ENCODE measurements at places on chromosomes 1 and 21.

DNA sequence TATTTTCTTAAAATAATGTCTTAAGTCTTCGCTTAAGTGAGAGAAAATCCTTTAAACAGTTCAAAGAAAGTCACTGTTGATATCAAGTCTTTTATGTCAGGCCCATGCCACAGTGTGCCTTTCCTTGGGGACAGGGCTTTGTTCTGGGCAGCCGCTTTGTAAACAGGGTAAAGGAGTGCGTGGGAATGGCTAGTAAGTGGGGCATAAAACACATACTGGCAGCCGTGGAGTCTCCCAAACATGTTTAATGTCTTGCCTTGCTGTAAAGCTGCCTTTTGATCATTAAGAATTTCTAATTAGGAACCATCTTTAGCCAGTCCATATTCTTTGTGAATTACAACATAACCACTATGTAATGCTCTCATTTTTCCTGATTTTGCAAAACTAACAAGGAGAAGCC lies 99.7 kb downstream of the PHTF1 start:
- DNase-seq: no peak

GRCh38 chr1:237050185-237050584 lies 8.2 kb downstream of the RYR2 start:
- no peak for DNase-seq

DNA sequence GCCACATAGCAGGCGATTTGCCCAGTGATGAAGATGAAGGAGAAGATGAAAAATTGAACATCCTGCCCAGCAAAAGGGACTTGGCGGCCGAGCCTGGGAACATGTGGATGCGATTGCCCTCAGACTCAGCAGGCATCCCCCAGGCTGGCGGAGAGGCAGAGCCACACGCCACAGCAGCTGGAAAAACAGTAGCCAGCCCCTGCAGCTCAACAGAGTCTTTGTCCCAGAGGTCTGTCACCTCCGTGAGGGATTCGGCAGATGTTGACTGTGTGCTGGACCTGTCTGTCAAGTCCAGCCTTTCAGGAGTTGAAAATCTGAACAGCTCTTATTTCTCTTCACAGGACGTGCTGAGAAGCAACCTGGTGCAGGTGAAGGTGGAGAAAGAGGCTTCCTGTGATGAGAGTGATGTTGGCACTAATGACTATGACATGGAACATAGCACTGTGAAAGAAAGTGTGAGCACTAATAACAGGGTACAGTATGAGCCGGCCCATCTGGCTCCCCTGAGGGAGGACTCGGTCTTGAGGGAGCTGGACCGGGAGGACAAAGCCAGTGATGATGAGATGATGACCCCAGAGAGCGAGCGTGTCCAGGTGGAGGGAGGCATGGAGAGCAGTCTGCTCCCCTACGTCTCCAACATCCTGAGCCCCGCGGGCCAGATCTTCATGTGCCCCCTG lies 3.3 kb downstream of the ZBTB18 start:
- no peak for DNase-seq

DNA sequence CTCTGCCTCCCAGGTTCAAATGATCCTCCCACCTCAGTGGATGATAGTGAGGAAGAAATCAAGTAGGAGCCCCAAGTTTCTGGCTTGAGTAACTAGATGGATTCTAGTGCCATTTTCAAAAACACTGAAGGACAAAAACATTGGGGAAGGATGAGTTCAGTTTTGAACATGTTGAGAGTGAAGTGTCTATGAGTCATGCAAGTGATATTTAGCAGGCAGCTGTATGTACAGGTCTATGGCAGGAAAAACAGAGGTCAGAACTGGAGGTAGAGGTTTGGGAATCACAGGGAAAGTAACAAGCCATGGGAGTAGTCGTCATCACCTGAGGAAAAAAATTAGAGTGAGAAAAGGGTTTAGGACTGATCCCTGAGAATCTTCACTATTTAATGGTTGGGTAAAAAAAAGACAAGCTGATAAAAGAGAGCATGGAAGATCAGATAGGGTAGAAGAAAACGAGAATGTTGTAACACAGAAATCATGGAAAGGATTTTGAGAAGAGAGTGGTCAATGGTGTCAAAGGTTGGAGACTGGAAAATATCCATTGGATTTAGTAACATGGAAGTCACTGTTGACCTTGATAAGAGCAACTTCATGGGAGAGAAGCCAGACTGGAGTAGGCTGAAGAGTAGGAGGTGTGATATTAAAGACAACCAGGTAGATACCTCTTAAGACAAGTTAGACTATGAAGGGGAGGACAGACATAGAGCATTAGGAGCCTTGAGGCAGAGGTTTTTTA lies 53.1 kb downstream of the DIPK1A start:
- DNase-seq: no peak

DNA sequence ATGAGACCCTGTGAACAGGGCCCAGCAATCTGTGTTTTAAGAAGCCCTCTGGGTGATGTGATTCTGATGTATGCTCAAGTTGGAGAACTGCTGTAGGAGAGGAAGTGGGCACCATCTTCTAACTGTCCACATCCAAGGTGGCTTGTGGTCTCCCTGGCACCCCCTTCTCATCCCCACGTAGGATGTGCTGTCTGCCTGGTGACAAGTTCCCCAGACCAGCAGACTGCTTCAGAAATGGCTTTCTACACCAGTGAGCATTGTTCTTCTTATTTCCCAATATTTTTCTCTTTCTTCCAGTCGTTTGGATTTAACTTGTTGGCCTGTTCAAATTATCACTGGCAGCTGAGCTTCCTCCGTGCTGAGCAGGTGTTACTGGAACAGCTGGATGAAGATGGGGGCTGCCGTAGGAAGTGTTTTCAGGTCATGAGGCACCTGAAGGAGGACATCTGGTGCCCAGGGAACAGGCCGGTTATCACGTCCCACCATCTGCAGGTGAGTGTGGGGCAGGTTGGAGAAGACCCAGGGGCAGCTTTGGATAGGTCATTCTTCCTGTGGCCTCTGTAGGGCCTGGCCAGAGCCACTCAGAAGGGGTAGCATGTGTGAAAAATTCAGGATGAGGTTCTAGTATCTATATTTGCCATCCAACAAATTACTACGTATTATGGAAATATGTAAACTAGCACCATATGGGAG lies 16.8 kb downstream of the MAB21L3 start:
- DNase-seq: no peak

DNA sequence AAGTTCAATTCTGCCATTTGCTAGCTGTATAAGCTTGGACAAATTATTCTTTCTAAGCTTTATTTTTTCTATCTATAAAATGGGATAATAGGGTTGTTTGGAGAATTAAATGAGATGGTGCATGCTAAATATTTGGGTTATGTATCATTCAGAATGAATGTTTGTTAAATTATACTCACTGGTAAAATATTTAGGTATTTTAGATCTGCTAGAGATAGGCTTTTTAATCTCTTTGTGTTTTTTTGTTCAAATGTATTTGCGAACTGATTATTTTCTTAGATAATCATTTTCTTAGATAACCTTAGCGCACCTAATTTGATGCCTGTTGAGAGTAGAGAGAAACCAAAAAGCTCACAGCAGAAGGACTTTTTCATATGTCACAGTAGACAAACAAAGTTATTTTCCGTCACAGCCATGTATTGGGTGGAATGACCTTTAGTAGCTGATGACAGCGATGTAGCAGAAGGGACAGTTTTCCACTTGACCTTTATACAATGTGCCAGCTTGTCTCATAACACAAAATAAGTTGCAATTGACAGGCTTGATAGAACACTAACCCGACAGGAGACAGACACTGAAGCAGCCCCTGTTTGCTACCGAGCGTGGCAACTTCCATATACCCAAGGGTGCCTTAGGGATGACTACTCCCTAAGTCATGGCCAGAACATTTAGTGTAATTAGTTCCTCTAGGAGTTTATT lies 93.0 kb downstream of the DISC1 start:
- no peak for DNase-seq

DNA sequence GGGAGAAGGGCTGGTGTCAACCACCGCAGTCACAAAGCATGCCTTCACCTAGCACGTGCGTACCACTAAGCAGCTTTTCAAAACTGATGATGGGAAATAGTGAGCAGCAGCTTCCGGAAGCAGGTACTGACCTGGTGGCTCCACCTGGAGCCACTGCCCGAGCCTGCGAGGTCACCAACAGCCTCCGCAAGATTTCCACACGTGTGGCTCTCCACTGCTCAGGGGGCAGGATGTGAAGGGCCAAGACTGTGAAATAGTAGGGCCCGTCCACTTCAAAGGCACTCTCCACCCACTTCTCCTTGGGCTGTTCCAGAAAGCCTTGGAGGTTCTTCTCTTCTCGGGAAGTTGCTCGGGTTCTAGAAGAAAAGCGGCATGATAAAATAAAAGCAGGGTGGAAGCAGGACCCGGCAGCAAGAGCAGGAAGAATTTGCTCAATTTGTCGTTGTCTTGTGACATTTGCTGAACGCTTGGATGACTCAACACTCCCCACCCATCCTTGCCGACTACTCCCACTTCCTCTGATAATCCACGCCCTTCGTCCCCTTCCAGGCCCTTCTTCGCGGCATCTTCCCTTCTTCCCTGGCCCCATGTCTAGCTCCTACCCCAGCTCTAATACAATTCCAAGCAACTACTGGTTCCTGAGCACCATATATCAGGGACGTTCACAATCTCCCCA lies 124.9 kb upstream of the IFFO2 start:
- no peak for DNase-seq

- no peak for DNase-seq
Measured at GRCh38 chr1:207647671-207648333, 2.9 kb downstream of the CR1L start.

DNA sequence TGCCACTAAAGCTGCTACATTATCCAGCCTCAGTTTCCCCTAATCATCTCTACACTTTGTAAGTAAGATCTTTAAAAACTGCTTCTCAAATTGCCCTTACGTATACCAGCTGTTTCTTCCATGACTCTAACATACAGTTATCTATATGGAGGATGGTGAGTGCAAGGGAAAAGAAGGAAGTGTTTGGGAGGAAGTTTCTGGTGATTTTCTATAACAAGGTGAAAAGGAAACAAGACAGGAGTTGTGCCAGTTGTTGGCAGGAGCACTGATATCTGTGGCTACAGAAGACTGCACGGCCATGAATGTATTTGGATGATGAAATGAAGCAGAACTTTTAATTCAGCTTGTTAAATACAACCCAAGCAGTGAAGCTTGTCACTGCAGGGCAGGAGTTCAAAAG lies 32.3 kb upstream of the NHLH2 start:
- DNase-seq: no peak

DNA sequence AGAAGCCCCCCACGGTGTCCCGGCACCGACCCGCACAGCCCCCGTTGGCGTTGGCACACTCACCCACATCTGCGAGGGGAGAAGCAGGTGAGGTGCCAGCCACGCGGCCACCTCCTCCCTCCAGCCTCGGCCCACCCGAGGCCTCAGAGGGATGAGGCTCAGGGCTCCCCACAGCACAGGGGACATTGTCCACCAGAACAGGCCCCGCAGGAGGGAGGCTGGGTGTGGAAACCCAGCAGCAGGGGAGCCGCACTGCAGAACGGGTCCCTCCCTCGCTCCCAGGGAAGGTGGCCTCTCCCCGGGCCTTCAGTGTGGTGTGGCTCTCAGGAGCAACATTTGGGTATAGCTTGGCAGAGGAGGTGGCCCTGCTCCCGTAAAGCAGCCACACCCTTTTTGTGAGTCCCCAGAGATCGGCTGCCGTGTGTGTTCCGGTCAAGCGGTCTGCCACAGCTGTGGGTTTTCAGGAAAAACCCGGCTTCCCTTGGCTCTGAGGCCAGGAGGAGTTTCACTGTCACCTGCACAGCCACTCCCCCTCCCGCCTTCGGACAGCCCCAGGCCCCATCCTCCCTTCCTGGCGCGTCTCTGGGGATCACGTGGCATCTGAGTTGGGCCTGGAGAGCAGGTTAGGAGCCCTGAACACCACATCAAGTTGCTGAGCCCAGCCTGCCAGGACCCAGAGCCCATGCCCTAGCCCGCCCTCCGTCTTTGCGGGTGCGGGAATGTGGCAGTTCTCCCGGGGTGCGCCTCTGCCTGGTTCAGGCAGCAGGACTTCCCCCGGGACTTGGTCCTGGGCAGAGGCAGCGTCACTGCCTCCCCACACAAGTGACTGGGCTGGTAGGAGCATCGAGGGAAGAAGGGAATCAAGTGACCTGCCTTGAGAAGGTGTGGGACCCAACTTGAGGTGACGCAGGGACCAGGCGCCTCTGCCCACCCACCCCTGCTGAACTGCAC lies 64.0 kb downstream of the MEGF6 start:
- DNase-seq: no peak

- peak; percentile 61 for DNase-seq
Measured at GRCh38 chr1:1250786-1251284, 4.3 kb upstream of the C1QTNF12 start.

- no peak for DNase-seq
Measured at GRCh38 chr1:95122151-95122697, 5.1 kb downstream of the TLCD4 start.

DNA sequence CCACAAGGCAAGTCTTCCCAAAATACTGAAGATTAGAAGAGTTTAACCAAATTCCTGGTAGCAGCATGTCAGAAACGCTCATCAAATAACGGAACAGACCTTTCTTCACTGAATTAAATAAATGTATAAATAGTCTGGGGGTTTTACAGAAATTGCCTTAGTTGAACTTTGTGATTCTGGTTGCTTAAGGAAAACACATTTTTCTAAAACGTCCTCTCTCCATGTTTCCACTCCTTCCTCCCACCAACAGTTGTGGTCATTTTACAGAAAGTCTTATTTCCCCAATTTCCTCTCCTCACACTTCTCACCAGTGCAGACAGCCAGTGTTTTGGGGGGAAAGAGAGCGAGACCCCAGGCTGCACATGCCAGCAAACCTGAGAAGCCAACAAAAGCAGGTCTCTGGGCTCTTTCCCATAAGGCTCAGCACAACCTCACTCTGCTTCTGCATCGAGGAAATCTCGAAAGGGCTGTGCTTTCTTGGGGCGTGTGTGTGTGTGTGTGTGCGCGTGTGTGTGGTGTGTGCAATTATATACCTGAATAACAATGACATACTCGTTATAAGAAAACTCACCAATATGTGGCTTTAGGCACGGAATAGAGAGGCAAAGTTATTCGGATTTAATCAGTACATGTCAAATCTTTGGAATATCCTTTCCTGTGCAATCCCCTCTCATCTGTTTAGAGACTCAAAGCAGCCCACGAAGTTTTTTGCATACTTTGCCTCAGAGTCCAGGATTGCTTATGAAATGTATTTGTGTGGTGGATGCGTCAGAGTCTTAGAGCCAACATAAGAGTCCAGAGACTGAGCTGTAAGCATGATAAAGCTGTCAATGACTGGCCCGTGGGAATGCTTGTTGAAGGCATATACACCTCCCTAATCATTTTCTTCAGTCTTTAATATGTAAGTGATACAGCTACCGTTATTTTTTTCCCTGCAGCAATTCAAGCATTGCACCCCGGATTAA lies 2.0 kb downstream of the KCNJ15 start:
- DNase-seq: no peak

DNA sequence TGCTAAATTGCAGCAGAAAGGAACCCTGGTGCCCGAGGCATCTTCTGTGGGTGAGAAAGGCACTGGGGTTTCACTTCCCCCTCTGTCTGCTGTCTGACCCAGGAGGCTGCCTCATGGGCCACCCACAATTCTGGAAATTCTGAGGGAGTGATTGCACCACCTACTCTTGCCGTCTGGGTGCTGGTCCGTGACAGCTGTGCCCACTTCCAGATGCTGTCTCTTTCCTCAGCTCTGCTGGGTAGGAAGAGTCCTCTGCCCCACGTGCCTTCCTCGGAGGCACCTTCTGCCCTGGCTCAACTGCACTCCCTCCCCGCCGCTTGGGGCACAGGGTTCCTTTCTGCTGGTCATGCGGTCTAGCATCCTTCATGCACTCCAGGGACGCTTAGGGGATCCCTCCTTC lies 96.3 kb downstream of the ARHGEF10L start:
- no peak for DNase-seq

- DNase-seq: no peak
Measured at GRCh38 chr1:169003864-169004516, 102.5 kb upstream of the ATP1B1 start.

- no peak for DNase-seq
Measured at GRCh38 chr1:225448146-225448805, 20.4 kb upstream of the LBR start.

- no peak for DNase-seq
Measured at GRCh38 chr1:184686540-184686939, 68.1 kb downstream of the EDEM3 start.
